ENCODE measurements at places on chromosomes 16 and 17. TPM values are rescaled to one million over a fixed set of nuclear protein-coding genes. Genes with fewer than 3 reads are reported as not detected.

CACNG3 gene
- total RNA-seq: not detected

DNA sequence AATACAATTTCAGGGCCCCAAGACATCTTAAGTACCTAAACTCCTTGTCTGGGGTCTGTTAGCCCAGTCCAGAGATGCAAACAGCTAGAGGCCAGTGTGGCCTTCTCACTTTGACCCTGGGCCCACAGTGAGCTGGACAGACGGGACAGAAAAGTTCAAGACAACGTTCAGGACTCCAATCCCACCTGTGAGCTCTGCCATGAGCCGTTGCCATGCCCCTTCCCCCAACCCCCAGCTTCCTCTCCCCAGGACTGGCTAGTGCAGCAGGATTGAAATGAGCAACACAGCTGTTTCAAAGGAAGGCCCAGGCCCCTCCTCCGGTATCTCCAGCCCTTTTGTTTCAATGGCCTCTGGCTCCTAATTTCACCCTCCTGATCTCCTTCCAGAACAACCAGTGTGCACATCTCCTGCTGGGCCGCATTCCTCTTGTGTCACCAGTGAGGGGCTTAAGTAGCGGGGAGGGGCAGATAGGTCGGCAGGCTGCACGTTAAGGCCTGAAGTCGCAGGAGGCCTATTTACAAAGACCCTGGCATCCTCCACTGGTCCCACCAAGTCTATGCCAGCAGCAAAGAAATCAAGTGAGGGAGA is 11.3 kb downstream of the AXIN2 start:
- DNase-seq: no peak
- peaks cover 41% of the 10 kb centered on the region for H3K36me3 ChIP-seq
- H3K4me1 ChIP-seq: peaks cover 20% of the 10 kb centered on the region
- peaks cover 20% of the 10 kb centered on the region for H3K27me3 ChIP-seq

C1QTNF8 gene
- not detected for total RNA-seq

TLCD3B gene
- 1.8 TPM for total RNA-seq

KCNJ2 gene
- total RNA-seq: not detected

- peaks cover 19% of the 10 kb centered on the region for H3K4me1 ChIP-seq
- DNase-seq: no peak
- H3K36me3 ChIP-seq: no peaks in the 10 kb centered on the region
- H3K27ac ChIP-seq: no peak overlapping the region
- no peak overlapping the region for H3K4me3 ChIP-seq
- peaks cover 29% of the 10 kb centered on the region for H3K27me3 ChIP-seq
Observed at GRCh38 chr17:1255041-1255440, 15.2 kb upstream of the BHLHA9 start.

SNX20 gene
- 34.9 TPM for total RNA-seq

DNA sequence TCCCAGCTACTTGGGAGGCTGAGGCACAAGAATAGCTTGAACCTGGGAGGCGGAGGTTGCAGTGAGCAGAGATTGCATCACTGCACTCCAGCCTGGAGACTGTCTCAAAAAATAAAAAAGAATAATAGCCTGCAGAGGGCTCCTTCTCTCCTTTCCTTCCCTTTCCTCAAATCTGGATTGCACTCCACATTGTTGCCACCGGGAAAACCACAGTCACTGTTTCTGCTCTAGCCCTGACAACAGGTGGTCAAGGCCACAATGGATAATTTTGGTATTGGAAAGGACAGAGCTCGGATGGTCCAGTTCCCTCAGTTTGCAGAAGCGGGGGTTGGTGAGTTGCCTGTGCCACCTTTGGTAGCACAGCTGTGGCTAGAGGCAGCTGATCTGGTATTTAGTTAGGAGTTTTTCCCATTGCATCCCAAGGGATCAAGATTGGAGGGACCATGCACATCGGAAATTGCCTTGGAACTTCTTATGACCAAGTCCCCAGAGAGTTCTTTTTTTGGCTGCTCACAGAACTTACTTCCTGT is 44.7 kb upstream of the PRSS54 start:
- no peak for DNase-seq
- peaks cover 16% of the 10 kb centered on the region for H3K27me3 ChIP-seq
- H3K4me3 ChIP-seq: no peak overlapping the region
- no peak overlapping the region for H3K27ac ChIP-seq

ZNF75A gene
- total RNA-seq: 33.5 TPM

GRCh38 chr16:2473999-2474876 is 689 bp upstream of the TBC1D24 start:
- H3K27me3 ChIP-seq: peaks cover 30% of the 10 kb centered on the region
- H3K36me3 ChIP-seq: no peaks in the 10 kb centered on the region
- H3K4me3 ChIP-seq: peak overlapping the region; percentile 80
- H3K4me1 ChIP-seq: peaks cover 12% of the 10 kb centered on the region
- peak overlapping the region; percentile 34 for H3K27ac ChIP-seq
- DNase-seq: peak; percentile 86

GRCh38 chr17:50872710-50873424 is 6.7 kb upstream of the TOB1 start:
- H3K4me1 ChIP-seq: peaks cover 34% of the 10 kb centered on the region
- H3K4me3 ChIP-seq: no peak overlapping the region
- DNase-seq: peak; percentile 83

GRCh38 chr16:30139583-30140481 is 16.8 kb upstream of the MAPK3 start:
- peak overlapping the region; percentile 33 for H3K4me3 ChIP-seq
- peak overlapping the region; percentile 90 for H3K27ac ChIP-seq
- no peaks in the 10 kb centered on the region for H3K27me3 ChIP-seq
- DNase-seq: peak; percentile 65

FSCN2 gene
- 0.26 TPM for total RNA-seq

ERN1 gene
- 52.1 TPM for total RNA-seq

KRT20 gene
- total RNA-seq: not detected

DNA sequence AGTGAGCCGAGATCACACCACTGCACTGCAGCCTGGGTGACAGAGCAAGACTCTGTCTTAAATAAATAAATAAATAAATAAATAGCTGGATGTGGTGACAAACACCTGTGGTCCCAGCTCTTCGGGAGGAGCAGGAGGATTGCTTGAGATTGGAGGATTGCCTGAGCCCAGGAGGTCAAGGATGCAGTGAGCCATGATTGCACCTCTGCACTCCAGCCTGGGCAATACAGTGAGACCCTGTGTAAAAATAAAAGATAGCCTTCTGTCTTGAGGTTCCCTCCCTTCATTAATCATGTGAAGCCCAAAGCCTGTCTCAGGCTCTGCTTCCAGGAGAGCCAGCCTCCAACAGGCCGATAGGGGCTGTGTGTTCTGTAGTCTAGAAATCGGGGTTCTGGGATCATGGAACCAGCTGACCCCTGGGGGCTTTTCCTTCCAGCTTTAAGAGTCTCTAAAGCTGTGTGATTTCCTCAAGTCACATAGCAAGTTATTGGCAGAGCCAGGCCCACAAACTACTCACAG is 34.5 kb upstream of the IL34 start:
- H3K4me3 ChIP-seq: no peak overlapping the region
- no peaks in the 10 kb centered on the region for H3K36me3 ChIP-seq
- H3K27ac ChIP-seq: no peak overlapping the region
- no peak for DNase-seq

SLC16A5 gene
- total RNA-seq: 6.8 TPM

- peaks cover 21% of the 10 kb centered on the region for H3K4me1 ChIP-seq
- H3K27ac ChIP-seq: no peak overlapping the region
- H3K27me3 ChIP-seq: peaks cover 6% of the 10 kb centered on the region
- DNase-seq: no peak
Observed at GRCh38 chr17:49334744-49335512, 27.1 kb downstream of the ZNF652 start.

GRCh38 chr17:4998732-4999429 is 1.1 kb downstream of the KIF1C start:
- peak overlapping the region; percentile 82 for H3K27ac ChIP-seq
- peaks cover 6% of the 10 kb centered on the region for H3K27me3 ChIP-seq
- peaks cover 23% of the 10 kb centered on the region for H3K4me1 ChIP-seq
- peak overlapping the region; percentile 89 for H3K4me3 ChIP-seq

GRCh38 chr16:67979955-67980678 is at the start of gene DPEP3:
DPEP3 (minus strand) TSS chr16:67980499; CDS start chr16:67980380, 119 bp downstream.
- H3K27me3 ChIP-seq: peaks cover 3% of the 10 kb centered on the region
- peaks cover 13% of the 10 kb centered on the region for H3K4me1 ChIP-seq
- H3K27ac ChIP-seq: no peak within 1 kb of the TSS
- H3K4me3 ChIP-seq: no peak within 1 kb of the TSS
- H3K36me3 ChIP-seq: no peaks in the 10 kb centered on the region

IGSF6 gene
- not detected for total RNA-seq

GRCh38 chr17:43745541-43745940 is 13.1 kb downstream of the SOST start:
- H3K27ac ChIP-seq: no peak overlapping the region
- DNase-seq: no peak
- peaks cover 5% of the 10 kb centered on the region for H3K4me1 ChIP-seq
- H3K4me3 ChIP-seq: no peak overlapping the region
- H3K36me3 ChIP-seq: no peaks in the 10 kb centered on the region

SSTR5 gene
- total RNA-seq: not detected

TMEM88 gene
- 6.1 TPM for total RNA-seq

SRCIN1 gene
- 0.26 TPM for total RNA-seq

DNA sequence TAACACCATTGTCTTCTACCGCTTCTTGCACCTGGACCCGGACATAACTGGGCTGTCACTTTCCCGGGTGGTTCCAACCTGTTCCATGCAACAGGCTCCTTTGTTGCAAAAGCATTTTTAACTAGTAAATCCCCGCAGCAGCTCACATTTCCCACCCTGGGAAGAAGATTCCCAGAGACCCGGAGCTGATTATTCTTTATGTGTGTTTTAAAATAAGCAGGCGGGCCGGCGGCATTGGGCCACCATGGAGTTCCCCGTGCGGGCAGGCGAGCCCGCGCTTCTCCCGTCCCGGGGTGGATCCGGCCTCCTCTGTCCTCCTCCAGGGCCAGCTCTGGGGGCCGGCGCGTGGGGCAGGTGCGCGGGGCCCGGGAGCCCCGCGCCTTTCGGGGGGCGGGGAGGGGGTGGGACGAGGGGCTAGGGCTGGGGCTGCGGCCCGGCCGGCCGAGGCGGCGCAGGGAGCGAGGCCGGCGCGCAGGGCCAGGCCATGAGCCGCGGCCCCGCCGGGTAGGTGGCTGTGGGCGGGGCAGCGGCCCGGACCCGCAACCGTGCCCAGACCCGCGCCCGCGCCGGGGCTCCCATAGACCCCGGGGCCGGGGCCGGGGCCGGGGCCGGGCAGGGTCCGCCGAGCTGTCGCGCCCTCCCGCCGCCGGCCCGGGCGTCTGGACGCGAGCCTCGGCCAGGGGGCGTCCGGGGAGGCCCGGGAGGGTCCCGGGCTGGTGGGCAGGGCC is 1.7 kb downstream of the CRAMP1 start:
- H3K27me3 ChIP-seq: no peaks in the 10 kb centered on the region
- H3K4me3 ChIP-seq: peak overlapping the region; percentile 96
- peak overlapping the region; percentile 87 for H3K27ac ChIP-seq
- H3K4me1 ChIP-seq: peaks cover 30% of the 10 kb centered on the region
- peaks cover 29% of the 10 kb centered on the region for H3K36me3 ChIP-seq

RNF157 gene
- total RNA-seq: 35.0 TPM

TSR3 gene
- 81.5 TPM for total RNA-seq

AIPL1 gene
- not detected for total RNA-seq

DNA sequence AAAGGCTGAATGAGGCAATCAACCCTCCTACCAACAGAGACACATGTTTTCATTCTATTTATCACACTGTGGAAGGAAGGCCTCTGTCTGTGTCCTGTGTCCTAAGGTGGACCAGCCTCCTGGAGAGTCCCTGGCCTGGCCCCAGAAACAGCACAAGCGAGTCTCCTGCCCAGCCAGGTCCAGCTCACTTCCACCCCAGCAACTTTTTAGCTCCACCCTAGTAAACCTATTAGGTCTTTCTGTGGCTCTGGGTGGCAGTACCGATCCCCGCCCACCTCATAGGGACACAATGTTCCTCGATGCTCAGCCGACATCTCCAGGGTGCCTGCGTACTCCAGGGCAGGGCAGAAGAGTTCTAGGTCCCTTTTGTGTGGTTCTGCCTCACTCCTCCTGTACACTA is 10.7 kb downstream of the DRC3 start:
- H3K4me3 ChIP-seq: no peak overlapping the region
- H3K4me1 ChIP-seq: no peaks in the 10 kb centered on the region

TMC8 gene
- total RNA-seq: 231 TPM

DNA sequence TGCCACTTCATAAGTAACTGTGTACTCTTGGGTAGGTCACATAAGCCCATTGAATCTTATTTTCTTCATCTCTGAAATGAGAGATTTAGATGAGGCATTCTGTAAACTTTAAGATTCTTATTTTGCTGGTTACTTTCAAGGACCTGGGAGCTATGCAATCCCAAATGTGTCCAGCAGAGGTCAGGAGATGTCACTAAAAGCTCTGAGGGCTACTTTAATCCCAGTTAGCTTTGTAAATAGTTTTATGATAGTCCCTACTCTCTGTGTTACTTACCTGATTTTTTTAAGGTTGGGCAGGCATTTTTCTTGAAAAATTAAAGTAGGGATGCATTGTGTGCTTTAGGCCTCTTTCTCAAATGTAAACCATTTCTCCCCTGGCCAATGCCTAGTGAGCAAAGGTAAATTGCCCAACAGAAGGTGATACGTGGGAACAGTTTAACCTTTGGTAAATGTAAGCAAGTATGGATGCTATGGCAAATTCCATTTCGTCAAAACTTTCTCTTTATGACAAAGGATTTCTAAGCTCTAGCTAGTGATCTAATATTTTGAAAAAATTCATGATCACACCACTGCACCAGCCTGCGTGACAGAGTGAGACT is 57.1 kb upstream of the WSB1 start:
- peaks cover 20% of the 10 kb centered on the region for H3K4me1 ChIP-seq
- H3K27ac ChIP-seq: no peak overlapping the region
- H3K36me3 ChIP-seq: no peaks in the 10 kb centered on the region
- peak; percentile 92 for DNase-seq
- no peak overlapping the region for H3K4me3 ChIP-seq
- peaks cover 18% of the 10 kb centered on the region for H3K27me3 ChIP-seq

DNA sequence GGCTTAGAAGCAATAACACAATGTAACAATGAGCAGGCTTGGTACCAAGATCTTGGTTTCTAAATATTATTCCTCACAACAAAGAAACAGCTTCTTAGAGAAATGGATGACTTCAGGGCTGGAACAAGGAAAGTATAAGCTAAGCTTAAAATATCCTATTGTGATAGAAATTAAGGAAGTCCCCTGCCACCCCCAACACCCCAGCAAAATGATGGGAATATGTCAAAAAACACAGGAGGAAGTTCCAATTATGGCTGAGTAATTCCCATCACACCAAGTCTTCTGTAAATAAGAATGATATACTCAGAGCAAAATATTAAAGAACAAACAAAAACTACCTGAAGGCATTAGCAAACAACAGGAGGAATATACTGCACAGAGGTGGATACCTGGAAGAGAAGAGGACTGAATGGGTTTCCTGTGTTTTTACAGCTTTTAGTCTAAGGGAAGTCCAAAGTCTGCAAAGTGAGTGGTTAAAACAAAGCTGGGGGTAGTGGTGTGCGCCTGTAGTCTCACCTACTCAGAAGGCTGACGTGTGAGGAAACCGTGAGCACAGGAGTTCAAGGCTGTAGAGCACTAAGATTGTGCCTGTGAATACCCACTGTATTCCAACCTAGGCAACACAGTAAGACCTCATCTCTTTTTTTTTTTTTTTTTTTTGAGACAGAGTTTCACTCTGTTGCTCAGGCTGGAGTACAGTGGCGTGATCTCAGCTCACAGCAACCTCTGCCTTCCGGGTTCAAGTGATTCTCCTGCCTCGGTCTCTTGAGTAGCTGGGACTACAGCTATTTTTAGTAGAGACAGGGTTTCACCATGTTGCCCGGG is 17.1 kb upstream of the ATP6V0A1 start:
- no peak overlapping the region for H3K27ac ChIP-seq
- peaks cover 6% of the 10 kb centered on the region for H3K4me1 ChIP-seq
- no peak overlapping the region for H3K4me3 ChIP-seq
- no peaks in the 10 kb centered on the region for H3K36me3 ChIP-seq
